ENCODE measurements at places on chromosomes 16 and 17. TPM values are rescaled to one million over a fixed set of nuclear protein-coding genes. Genes with fewer than 3 reads are reported as not detected.

- no peak for DNase-seq
These were observed 12.4 kb upstream of the KCNG4 start for GRCh38 chr16:84252184-84252583.

- DNase-seq = no peak
These were observed at the start of gene GPR179 for GRCh38 chr17:38343608-38344419. TSS of gene GPR179 (minus strand) at chr17:38343956. CDS start at chr17:38343789, 167 bp downstream.

DNA sequence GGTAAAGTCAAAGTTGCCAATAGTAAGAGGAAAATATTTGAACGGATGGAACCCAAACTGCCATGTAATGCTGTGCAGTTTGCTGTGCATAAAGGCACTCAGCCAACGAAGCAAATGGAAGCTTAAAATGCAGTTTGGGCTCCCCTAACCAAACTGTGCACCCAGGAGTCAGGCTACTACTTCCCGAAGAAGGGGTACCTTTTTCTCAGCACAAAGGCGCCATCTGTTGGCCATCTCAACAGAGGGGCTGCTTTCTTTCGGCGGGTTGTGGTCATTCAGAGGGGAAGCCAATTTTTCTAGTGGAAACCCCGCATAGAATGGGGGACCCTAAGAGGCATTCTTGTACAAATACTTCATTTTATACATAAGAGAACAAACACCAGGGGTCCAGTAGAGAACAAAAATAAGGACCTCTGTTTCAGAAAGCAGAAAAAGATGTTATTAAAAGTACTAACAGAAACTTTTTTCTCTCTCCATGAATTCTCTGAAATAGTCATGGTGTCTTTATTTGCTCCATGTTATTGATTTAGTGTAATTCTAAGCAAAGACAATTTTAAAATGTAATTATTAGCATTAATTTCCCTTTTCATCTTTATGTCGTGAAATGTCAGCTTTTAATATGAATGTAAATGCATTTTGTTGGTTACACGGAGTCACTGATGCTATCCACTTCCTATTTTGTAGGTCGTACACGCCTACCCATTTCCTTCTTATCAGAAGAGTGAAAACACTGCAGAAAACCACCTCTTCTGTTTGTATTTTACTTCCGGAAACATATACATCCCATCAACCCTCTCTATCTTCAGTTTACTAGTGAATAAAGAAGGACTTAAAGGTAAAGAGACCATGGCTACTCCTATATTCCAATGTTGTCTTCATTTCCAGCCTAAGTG lies 453.3 kb downstream of the KCNJ2 start:
- DNase-seq = peak; percentile 30

DNA sequence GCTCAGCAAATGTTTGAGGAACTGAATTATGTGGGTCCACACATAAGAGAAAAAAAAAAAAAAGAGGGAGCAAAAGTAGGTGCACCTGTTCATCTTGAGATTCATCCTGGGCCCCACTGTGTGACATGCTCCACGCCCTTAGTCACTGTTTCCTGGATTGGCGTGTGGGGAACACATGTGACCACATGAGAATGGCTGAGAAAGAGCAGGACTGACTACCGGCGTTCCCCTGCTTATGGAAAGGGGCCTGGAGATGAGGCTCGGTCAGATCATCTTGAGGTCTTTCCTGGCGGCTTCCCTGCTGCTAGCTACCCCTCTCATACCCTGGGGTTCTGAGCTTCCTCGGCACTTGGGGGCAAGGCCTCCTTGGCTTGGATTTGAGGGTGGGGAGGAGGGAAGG lies 3.9 kb downstream of the DEXI start:
- DNase-seq = no peak

- DNase-seq = no peak
These were observed 298.0 kb downstream of the MAP2K4 start for GRCh38 chr17:12318571-12319266.

GRCh38 chr17:75325348-75325747 lies 36.1 kb upstream of the SLC25A19 start:
- DNase-seq = no peak

DNA sequence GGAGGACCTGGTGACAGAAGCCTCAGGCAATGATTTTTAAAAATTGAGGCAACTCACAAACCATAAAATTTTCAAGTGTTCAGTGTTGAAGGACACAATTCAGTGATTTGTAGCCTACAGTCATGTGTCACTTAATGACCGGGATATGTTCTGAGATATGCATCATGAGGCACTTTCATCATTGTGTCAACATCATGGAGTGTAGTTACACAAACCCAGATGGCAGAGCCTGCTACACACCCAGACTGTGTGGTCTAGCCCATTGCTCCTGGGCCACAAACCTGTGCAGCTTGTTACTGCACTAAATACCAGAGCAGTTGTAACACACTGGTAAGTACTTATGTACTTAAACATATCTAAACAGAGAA lies 1.6 kb downstream of the PRSS41 start:
- DNase-seq = peak; percentile 69

- DNase-seq = peak; percentile 89
These were observed 151.2 kb downstream of the TANC2 start for GRCh38 chr17:63116967-63117830.

DNA sequence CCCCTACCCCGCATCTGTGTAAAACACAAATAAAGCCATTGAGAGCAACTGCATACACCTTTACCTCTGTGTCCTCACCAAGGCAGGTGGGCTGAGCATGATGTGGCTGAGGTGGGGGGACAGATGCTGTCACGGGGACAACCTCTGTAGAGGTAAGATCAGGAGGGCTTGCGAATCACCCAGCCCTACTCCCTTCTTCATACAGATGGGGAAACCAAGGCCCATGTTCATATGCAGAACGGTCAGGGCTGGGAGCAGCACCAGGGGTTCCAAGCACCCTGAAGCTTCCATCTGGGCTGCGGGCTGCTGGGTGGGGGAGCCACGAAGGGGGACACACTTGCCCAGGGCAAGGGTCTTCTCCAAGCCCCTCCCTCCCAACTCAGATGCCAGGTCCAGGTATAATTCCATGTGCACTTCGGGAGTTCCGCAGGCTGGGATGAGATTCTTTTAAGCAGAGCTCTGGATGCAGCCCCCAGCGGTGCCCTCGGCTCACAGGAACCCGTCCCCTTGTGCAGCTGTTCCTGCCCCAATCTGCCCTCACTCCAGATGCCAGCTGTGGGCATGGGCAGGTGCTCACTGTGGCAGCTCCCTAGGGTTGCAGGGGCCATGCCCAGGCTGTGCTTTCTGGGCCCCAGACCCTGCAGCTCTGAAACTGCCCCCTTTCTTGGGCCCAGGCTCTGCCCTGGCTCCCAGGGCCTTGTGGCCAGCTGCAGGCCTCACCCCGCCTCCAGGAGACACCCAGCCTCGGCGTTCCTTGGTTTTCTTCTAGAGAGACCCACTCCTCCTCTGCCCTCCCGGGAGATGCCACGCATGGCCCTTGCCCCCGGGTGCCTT lies 9.6 kb downstream of the CTRB1 start:
- no peak for DNase-seq

- DNase-seq = no peak
These were observed 3.4 kb downstream of the MAP3K14 start for GRCh38 chr17:45313421-45313771.

DNA sequence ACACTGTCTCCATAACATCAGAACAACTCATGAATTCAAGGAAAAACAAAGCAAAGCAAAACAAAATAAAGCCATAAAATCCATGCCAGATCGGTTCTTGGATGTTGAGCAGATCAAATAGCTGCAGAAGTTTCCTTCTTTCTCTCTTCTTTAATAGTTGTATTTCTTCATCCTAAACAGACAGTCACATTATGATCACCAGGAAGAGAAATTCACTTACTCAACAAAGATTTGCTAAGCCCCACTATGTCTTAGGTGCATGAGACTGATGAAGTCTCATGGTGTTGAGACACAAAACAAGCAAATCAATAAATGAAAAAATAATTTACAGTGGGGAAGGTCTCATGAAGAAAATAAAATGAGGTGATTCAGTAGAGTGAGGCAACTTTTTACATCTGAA lies 72.8 kb downstream of the WIPI1 start:
- DNase-seq = peak; percentile 34

GRCh38 chr17:34389126-34389750 lies 26.2 kb upstream of the CCL1 start:
- DNase-seq = no peak

- peak; percentile 47 for DNase-seq
These were observed 125.3 kb downstream of the FTO start for GRCh38 chr16:53829186-53829747.

- no peak for DNase-seq
These were observed 109.4 kb downstream of the CMIP start for GRCh38 chr16:81553814-81554675.

Gene MYL4
- not detected for total RNA-seq

Gene CHST6
- 1.1 TPM for total RNA-seq

Gene TMEM238L
- not detected for total RNA-seq

Gene CDRT15L2
- total RNA-seq = not detected

Gene MYH8
- not detected for total RNA-seq

Gene KRT27
- total RNA-seq = not detected

Gene NPIPA3
- total RNA-seq = not detected

Gene RBBP6
- total RNA-seq = 35.2 TPM

Gene ITGA2B
- total RNA-seq = 0.60 TPM

All from renal cortical epithelial cell (primary cell).